RWPE1 (cell line): ENCODE measurements at places on chromosomes 1 and 21.
A peak's percentile ranks its signal among the peaks of the same experiment; 100 is the strongest.

GRCh38 chr1:46413596-46413985 lies 19.5 kb downstream of the FAAH start:
- no peak for DNase-seq

GRCh38 chr1:109631513-109632505 lies 12.2 kb downstream of the AMPD2 start:
- DNase-seq, result no peak

- DNase-seq, result peak; percentile 48
Observed at GRCh38 chr1:15758343-15758931, at the start of gene FBLIM1. TSS of gene FBLIM1 (plus strand) at chr1:15758795. CDS start at chr1:15764984, 6,189 bp downstream.

DNA sequence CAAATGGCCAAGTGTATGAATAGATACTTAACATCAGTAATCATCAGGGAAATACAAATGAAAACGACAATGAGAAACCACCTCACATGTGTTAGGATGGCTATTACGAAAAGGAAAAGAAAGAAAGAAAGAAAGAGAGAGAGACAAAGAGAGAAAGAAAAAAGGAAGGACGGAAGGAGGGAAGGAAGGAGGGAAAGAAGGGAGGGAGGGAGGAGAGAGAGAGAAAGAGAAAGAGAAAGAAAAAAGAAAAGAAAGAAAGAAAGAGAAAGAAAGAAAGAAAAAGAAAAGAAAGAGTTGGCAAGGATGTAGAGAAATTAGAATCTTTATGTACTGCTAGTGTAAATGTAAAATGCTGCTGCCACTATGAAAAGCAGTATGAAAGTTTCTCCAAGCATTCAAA lies 90.7 kb upstream of the DPT start:
- no peak for DNase-seq

DNA sequence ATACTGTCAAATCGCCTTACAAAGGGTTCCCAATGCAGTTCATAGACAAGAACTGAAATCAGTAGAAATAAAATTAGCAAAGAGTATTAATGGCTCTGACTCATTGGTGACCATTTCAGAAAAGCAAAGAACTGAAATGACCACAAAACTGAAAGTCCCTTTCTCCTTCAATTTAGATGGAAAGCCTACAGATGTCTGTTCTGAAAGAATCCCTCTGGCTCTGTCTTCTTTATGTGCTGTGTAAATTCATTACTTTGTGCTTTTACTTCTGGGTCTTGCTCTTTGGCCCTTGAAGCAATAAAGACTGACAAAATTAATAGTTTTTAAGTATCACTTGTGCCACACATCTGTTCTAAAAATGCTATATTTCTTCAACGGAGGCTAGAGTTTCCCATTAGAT lies 62.7 kb upstream of the GPR89A start:
- no peak for DNase-seq
